ENCODE measurements at places on chromosomes 5 and 9. TPM values are rescaled to one million over a fixed set of nuclear protein-coding genes. Genes with fewer than 3 reads are reported as not detected.

SMIM33 gene
- total RNA-seq: not detected

CDH10 gene
- total RNA-seq: not detected

AQP3 gene
- total RNA-seq: 110 TPM

TSLP gene
- total RNA-seq: 1.2 TPM

ANXA6 gene
- 8.2 TPM for total RNA-seq

CBY3 gene
- total RNA-seq: not detected

SLC28A3 gene
- total RNA-seq: 8.2 TPM

SHROOM1 gene
- 3.1 TPM for total RNA-seq

NUTM2F gene
- total RNA-seq: not detected

PCDHGA10 gene
- 1.7 TPM for total RNA-seq

CACNA1B gene
- not detected for total RNA-seq

MACIR gene
- 9.2 TPM for total RNA-seq

FIBCD1 gene
- total RNA-seq: 0.14 TPM

KLHL3 gene
- total RNA-seq: 1.7 TPM

LHX6 gene
- 0.34 TPM for total RNA-seq

NUP214 gene
- total RNA-seq: 22.4 TPM

ALDH1A1 gene
- total RNA-seq: 32.2 TPM

TTC16 gene
- not detected for total RNA-seq

ABO gene
- not detected for total RNA-seq

FAM174A gene
- 45.8 TPM for total RNA-seq

PPP3R2 gene
- not detected for total RNA-seq

TESK1 gene
- 16.8 TPM for total RNA-seq

DBH gene
- not detected for total RNA-seq

CYFIP2 gene
- total RNA-seq: 4.3 TPM

FKBP15 gene
- 27.1 TPM for total RNA-seq

PSD2 gene
- total RNA-seq: under 0.01 TPM

PRRX2 gene
- 0.14 TPM for total RNA-seq

EFNA5 gene
- total RNA-seq: 18.7 TPM

IFNK gene
- total RNA-seq: not detected

NTRK2 gene
- total RNA-seq: under 0.01 TPM

PCDHAC1 gene
- total RNA-seq: 1.4 TPM

VLDLR gene
- total RNA-seq: 31.4 TPM

PLAC8L1 gene
- not detected for total RNA-seq

ZDHHC11 gene
- 5.0 TPM for total RNA-seq

TAF1L gene
- total RNA-seq: under 0.01 TPM

KCNN2 gene
- total RNA-seq: under 0.01 TPM

CCIN gene
- total RNA-seq: under 0.01 TPM

LCN9 gene
- not detected for total RNA-seq

DDX4 gene
- total RNA-seq: under 0.01 TPM

PDZD2 gene
- total RNA-seq: 11.5 TPM

FCN2 gene
- not detected for total RNA-seq

GNA14 gene
- not detected for total RNA-seq

SH2D3C gene
- 0.07 TPM for total RNA-seq

ITGA2 gene
- total RNA-seq: 97.1 TPM

LHX3 gene
- not detected for total RNA-seq

SH3GL2 gene
- under 0.01 TPM for total RNA-seq

LRRC26 gene
- total RNA-seq: 2.1 TPM

THBS4 gene
- total RNA-seq: 1.00 TPM

SPATA31C1 gene
- not detected for total RNA-seq

TRAF1 gene
- total RNA-seq: 2.3 TPM

C1QTNF3 gene
- total RNA-seq: 1.00 TPM

GRIA1 gene
- under 0.01 TPM for total RNA-seq

All from nasal cavity respiratory epithelium epithelial cell of viscerocranial mucosa (primary cell).